Activated CD4-positive, alpha-beta T cell treated with anti-CD3 and anti-CD28 coated beads, Interleukin-2, amount 10 ng/mL, durations not matched to agents 7 days and 5 days (primary cell): ENCODE measurements at places on chromosomes 12 and 14.

- peaks cover 45% of the 10 kb centered on the region for H3K27me3 ChIP-seq
- peaks cover 48% of the 10 kb centered on the region for H3K4me1 ChIP-seq
- no peak overlapping the region for H3K4me3 ChIP-seq
- H3K36me3 ChIP-seq = peaks cover 5% of the 10 kb centered on the region
Observed at GRCh38 chr14:64693810-64694165, 10.4 kb upstream of the PLEKHG3 start.

GRCh38 chr12:98492580-98493140, 22.7 kb upstream of the TMPO start:
- H3K27me3 ChIP-seq = peaks cover 2% of the 10 kb centered on the region
- peaks cover 10% of the 10 kb centered on the region for H3K4me1 ChIP-seq
- no peak overlapping the region for H3K4me3 ChIP-seq
- H3K27ac ChIP-seq = no peak overlapping the region

- H3K36me3 ChIP-seq = peaks cover 10% of the 10 kb centered on the region
- no peak for DNase-seq
- H3K4me3 ChIP-seq = no peak overlapping the region
- H3K27me3 ChIP-seq = no peaks in the 10 kb centered on the region
- H3K27ac ChIP-seq = no peak overlapping the region
Observed at GRCh38 chr14:65661865-65662264, 249.3 kb downstream of the FUT8 start.

GRCh38 chr14:97960436-97960835, 1163.3 kb downstream of the VRK1 start:
- H3K4me3 ChIP-seq = no peak overlapping the region
- no peak for DNase-seq
- no peaks in the 10 kb centered on the region for H3K27me3 ChIP-seq
- no peak overlapping the region for H3K27ac ChIP-seq
- peaks cover 82% of the 10 kb centered on the region for H3K36me3 ChIP-seq

DNA sequence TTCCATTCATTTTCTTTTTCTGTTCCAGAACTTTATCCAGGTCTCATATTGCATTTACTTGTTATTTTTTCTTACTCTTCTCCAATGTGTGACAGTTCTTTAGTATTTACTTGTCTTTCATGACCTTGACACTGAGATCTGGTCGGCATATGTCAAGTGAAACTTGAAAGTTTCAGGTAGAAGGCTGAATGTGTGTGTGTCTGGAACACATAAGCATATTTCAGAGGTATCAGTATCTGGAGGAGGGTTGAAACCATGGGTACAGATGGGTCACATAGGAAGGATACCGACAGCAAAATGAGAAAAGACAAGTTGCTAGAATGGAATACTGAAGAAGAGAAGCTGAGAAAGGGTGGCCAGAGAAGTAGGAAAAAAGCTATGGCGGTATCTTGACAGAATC, 22.5 kb upstream of the PTGDR start:
- no peak overlapping the region for H3K4me3 ChIP-seq
- peaks cover 17% of the 10 kb centered on the region for H3K27me3 ChIP-seq
- no peak for DNase-seq
- peaks cover 15% of the 10 kb centered on the region for H3K4me1 ChIP-seq
- H3K36me3 ChIP-seq = peaks cover 7% of the 10 kb centered on the region
- H3K27ac ChIP-seq = no peak overlapping the region

GRCh38 chr14:76307786-76308780, 67.9 kb upstream of the ESRRB start:
- no peak overlapping the region for H3K27ac ChIP-seq
- peaks cover 26% of the 10 kb centered on the region for H3K27me3 ChIP-seq
- no peak overlapping the region for H3K4me3 ChIP-seq
- H3K4me1 ChIP-seq = no peaks in the 10 kb centered on the region
- H3K36me3 ChIP-seq = no peaks in the 10 kb centered on the region

DNA sequence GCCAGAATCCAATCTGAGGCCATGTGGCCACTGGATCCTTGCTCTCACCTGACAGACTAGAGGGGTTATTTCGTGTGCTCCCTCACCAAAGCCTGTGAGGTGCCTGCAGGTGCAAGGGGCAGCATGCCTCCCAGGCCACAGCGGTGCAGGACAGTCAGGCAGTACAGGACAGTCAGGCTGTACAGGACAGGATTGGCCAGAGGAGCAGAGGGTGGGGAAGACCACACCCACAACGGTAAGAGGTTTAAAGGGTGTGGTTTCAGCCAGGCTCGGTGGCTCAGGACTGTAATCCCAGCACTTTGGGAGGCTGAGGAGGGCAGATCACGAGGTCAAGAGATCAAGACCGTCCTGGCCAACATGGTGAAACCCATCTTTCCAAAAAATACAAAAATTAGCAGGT, 3.1 kb upstream of the BRF1 start:
- no peak overlapping the region for H3K4me3 ChIP-seq
- H3K27me3 ChIP-seq = no peaks in the 10 kb centered on the region
- DNase-seq = no peak
- H3K27ac ChIP-seq = no peak overlapping the region
- peaks cover 48% of the 10 kb centered on the region for H3K4me1 ChIP-seq
